ENCODE measurements at places on chromosomes 1 and 21. TPM values are rescaled to one million over a fixed set of nuclear protein-coding genes. Genes with fewer than 3 reads are reported as not detected.

PLA2G2F gene
- not detected for total RNA-seq

GRHL3 gene
- total RNA-seq: not detected

CD5L gene
- not detected for total RNA-seq

LEFTY1 gene
- 0.35 TPM for total RNA-seq
